ENCODE measurements at places on chromosomes 1 and 21.

DNA sequence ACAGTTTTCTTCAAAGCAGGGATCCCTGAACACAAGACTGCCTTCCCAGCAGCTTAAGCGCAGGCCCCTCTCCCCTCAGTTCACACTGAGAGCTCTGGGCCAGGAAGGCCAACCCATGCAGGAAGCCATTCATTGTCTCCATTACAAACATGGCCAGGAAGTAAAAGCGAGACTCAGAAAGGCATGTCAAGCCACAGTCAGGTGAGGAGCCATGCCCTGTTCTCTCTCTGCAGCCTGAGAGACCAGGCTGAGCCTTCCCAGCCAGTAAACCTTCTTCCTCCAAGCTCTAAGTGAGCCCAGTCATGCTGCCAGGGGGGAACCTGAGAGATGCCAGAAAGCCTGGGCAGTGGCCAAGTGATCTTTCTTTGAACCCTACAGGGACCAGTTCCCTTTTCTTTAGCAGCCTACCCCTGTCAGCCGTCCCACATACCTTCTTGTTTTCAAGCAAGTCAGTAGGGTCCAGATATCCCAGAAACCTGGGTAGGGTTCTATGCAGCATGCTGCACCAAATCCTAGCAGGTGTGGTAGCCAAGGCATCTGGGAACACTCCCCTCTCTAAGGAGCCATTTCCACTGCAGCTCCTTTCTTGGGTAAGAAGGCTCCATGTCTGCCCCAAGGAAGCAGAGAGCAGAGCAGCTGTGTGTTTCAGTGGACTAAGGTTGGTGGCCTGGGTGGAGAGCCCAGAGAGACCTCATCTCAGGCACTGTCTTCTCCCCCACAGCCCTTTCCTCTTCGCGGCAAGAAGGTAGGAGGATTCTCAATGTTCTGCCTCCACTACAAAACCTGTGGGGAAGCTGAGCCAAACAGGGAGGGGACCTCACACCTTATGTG is 977 bp downstream of the TRAF3IP3 start:
- DNase-seq = no peak

GRCh38 chr1:43789604-43790550 is 82.5 kb downstream of the ST3GAL3 start:
- no peak for DNase-seq

DNA sequence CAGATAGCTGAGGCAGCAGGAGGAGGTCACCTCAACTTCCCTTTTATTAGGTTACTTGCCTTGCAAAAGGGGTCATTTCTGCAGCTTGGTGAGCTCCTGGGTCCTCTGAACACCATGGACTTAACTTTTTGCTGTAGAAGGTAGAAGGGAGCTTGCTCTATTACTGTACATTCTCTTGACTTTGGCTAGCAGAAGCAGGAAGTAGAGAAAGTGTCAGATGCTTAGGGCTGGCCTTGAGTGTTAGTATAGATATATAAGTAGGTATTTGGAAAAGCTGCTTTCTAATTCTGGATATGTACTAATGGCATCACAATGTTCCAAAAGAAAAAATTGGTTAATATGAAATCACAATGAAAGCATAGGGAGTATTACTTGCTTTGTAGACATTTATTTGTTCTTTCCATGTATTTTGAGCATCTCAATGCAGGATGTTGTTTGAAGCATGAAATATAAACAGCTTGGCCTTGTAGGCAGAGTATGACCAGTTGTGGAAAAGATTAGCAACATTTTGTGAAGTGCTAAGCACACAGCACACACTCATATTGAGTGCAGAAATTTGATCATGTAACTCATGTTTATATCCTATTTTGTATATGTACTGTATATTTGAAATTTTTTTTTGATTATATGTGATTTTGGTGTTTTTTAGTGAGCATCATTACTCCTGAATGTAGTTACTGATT is 108.8 kb downstream of the DYRK1A start:
- DNase-seq = no peak

GRCh38 chr1:153292185-153292584 is 20.6 kb downstream of the PGLYRP3 start:
- no peak for DNase-seq

DNA sequence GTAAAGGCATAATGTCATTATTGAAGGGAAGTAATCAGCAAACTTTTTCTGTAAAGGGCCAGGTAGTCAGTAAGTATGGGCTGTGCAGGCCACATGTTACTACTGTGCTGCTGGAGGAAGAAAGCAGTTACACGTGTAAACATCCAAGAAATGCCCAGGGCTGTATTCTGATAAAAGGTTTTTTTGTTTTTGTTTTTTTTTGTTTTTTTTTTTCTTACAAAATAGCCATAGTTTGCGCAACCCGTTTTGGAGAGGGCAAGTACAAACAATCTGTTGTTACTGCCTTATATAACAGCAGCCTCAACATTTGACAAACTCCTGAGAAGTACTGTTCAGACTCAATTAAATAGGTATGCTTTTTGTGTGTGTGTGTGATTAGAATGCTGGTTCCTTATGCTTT is 26.7 kb upstream of the MTMR11 start:
- no peak for DNase-seq

GRCh38 chr21:43614839-43615238 is 44.4 kb downstream of the HSF2BP start:
- no peak for DNase-seq

GRCh38 chr1:59417406-59417805 is 120.5 kb downstream of the FGGY start:
- no peak for DNase-seq

DNA sequence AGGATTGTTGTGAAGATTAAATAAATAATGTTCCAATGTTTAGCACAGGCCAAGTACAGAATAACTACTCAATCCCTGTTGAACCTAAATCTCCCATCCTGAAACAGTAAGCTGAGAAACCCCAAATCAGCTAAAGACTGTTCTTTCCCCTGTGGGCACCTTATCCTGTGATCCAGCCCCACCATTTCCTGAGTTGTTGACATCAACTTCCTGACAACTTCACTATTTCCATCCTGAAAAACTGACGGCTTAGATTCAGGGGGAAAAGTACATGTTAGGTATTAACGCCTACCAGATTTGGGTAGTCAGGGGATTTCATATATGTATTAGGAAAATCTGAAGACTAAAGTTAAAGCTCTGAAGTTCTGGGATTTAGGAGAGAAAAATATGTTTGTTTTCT is 51.7 kb upstream of the PALMD start:
- no peak for DNase-seq

- DNase-seq = no peak
Measured at GRCh38 chr1:167663002-167663772, 33.2 kb downstream of the RCSD1 start.

DNA sequence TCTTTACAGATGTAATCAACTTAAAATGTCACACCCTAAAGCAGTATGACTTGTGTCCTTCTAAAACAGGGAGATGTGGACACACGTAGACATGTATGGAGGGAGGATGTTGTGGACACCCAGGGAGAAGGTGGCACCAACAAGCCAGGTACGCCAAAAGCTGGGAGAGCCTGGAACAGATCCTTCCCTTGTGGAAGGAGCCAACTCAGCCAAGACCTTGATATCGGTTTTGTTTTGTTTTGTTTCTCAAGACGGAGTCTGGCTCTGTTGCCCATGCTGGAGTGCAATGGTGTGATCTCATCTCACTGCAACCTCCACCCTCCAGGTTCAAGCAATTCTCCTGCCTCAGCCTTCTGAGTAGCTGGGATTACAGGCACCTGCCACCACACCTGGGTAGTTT is 45.6 kb downstream of the CHAF1B start:
- no peak for DNase-seq

DNA sequence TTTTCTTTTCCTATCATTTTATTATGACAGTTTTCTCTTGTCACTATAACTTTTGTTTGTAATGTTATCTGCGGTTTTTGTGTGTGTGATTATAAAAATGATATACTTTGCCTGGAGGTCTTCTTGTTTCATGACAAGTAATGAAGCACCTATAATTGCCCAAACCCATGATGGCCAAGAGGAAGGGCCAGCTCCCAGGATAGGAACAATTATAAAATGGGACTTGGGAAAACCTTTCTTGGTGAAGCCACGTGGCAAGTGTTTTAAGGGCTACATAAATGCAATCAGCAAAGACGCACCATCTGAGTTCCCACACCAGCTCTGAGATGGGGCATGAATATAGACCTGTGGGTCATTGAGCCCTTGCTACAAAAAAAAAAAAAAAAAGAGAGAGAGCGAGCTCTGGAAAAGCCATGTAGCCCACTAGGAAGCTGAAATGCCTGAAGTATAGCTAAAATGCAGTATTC is 462.6 kb upstream of the RUNX1 start:
- DNase-seq = no peak

- DNase-seq = no peak
Measured at GRCh38 chr1:152325111-152325510, at the start of gene FLG. Gene FLG, minus strand, starts transcription at chr1:152325239. Its CDS starts 9,783 bp downstream, at chr1:152315456.

DNA sequence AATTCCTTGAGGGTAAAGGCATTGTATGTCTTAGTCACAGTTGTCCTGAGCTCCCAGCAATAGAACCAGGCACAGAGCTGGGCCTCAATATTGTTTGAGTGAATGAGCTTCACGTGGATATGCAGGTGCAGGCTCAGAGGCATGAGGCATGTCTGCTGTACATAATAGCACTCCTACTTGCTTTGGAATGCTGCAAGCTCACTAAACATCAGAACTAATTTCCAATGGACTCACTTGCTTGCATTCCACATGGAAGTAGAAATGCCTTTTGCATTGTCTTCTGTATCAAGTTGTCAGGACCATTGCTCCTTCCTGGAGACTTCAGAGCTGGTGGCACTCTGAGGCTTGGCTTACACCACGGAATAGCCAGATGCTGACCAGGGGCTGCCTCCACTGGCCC is 37.1 kb downstream of the INAVA start:
- no peak for DNase-seq

GRCh38 chr1:167145965-167146364 is 52.1 kb downstream of the STYXL2 start:
- no peak for DNase-seq

DNA sequence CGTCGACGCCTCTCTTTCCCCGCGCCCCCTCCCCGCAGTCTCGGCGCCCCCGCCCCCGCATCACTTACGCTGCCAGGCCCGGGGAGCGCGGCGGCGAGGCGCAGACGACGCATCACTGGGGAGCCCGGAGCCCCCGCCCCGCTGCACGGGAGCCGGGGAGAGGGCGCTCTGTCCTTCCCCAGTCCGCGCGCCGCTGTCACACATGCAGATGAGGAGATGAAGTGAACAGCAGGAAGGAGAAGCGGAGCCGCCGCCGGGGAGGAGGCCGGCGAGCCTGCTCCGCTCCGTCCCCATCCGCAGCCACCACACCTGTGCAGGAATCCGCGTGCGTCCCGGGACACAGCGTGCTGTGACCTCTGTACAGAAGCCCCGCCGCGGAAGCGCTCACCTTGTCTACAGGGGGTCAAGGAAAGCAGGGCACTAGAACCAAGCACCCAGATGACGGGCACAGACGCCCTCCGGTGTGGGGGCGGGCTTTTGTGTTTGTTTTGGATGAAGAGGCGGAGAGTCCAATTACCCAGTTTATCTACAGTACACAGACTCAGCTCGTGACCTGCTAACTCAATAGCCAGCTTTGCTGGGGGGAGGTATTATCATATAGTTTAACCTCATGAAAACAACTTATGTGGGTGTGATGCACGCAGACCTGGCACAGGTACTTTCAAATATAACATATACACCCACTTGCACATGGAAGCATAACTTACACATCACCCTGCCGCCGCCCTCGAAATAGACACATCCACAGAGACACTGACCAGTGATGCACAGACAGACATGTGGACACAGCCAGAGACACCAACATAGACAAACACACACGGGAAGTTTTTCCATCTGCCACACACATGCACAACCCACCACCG is 12.4 kb downstream of the KLHDC8A start:
- DNase-seq = no peak

DNA sequence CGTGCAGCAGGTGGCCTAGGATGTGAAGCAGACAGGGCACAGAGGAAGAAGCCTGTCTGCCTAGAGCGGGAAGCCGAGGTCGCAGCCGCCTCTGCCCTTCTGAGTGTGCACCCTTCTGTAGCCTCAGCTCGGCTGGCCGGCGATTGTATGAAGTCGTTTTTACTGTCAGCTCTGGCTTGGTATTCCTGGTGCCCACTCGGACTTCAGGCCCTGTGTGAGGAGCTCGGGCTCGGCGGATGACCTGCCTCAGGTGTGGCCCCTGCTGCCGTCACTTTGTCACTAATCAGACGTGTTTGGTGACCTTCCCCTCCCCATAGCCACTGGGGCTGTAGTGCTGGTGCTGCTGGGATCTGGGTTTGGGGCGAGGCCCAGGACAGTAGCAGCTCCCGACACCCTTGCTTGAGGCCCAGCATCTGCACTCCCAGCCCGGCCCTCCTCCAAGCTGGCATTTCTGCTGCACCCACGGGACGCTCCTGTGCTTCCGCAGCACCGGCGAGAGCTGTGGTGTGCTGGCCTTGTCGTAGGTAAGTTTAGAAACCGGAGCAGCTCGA is 18.1 kb downstream of the SLX9 start:
- no peak for DNase-seq

- DNase-seq = no peak
Measured at GRCh38 chr1:210648588-210649269, 320.0 kb downstream of the HHAT start.

DNA sequence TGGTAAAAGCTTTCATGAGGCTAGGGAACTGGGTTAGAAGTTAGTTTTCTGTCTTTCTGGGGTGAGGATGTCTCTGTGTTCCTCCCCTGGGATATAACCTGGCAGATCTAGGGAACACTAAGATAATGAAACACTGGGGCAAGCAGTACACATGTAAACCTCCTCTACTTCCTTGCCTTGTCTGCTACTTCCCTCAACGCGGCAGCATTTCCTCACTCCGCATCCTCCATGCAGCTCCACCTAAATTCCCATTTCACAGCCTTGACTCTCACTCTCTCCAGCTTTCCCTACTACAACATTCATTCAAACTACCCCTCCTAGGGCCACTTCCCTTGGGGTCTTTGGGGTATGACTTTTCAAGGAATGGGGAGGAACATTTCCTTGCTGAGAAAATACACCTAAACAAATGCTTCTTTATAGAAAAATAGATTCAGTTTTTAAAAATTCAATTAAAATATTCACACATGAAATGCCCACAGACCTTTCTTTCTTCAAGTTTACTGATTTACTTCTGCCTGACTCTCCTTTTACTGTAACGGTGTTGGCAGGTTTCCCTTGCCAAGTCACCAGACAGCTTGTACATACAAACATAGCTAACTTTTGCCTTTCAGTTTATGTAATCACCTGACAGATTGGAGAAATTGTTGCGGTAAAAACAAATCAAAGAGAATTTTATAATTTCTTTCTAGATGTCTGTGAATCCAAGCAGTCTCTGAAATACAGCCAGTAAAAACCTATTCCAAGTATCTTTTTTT is 90.1 kb downstream of the TNFSF18 start:
- DNase-seq = no peak

DNA sequence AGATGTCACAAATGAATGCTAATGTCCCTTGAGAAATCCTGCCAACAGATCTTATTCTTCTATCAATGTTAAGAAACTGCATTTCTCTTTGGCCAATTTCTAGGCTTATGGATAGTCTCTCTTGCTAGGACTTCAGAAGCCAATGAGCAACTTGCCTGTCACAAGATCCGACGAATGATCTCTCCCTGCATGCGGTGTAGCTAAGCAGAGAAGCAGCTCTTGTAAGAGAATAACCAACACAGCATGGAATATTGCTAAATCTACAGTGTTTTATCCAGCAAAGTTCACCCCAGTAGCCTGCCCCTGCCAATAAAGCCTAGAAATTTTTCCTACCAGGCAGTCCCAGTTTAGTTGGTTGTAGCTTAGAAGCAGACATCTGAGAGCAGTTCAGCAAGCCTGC is 2.1 kb upstream of the SLC44A5 start:
- no peak for DNase-seq

Measured in HuH-7.5 (cell line).